A549 treated with DMSO at 1 μM for 4 hours (cell line): ENCODE measurements at places on chromosomes 2 and 18. TPM values are rescaled to one million over a fixed set of nuclear protein-coding genes. Genes with fewer than 3 reads are reported as not detected.

The ABCB11 gene
- total RNA-seq, result 0.01 to 0.03 TPM (median 0.02 TPM) in 3 of 5 replicates, not detected in the others

The AGXT gene
- not detected in 5 replicates for total RNA-seq

The ACMSD gene
- not detected in 5 replicates for total RNA-seq

The EFR3B gene
- 15.9 to 17.9 TPM (median 16.8 TPM) in 5 replicates for total RNA-seq

The SEH1L gene
- total RNA-seq, result 27.6 to 31.5 TPM (median 31.2 TPM) in 5 replicates

The NHEJ1 gene
- 15.0 to 17.4 TPM (median 16.3 TPM) in 5 replicates for total RNA-seq

The FTCDNL1 gene
- total RNA-seq, result 2.2 to 3.0 TPM (median 2.6 TPM) in 5 replicates

The CMPK2 gene
- total RNA-seq, result 0.87 to 1.6 TPM (median 1.1 TPM) in 5 replicates

The TTN gene
- total RNA-seq, result under 0.01 to 0.02 TPM (median 0.01 TPM) in 5 replicates

The LYG1 gene
- total RNA-seq, result 0.49 to 2.6 TPM (median 1.6 TPM) in 5 replicates

The DTNA gene
- 0.06 to 0.32 TPM (median 0.17 TPM) in 5 replicates for total RNA-seq
